ENCODE measurements at places on chromosomes 7 and 10.

GRCh38 chr10:20647756-20648155 lies 249.4 kb downstream of the NEBL start:
- H3K27me3 ChIP-seq: no peaks in the 10 kb centered on the region
- no peaks in the 10 kb centered on the region for H3K36me3 ChIP-seq
- H3K4me1 ChIP-seq: no peaks in the 10 kb centered on the region
- no peak overlapping the region for H3K4me3 ChIP-seq
- no peak overlapping the region for H3K27ac ChIP-seq

DNA sequence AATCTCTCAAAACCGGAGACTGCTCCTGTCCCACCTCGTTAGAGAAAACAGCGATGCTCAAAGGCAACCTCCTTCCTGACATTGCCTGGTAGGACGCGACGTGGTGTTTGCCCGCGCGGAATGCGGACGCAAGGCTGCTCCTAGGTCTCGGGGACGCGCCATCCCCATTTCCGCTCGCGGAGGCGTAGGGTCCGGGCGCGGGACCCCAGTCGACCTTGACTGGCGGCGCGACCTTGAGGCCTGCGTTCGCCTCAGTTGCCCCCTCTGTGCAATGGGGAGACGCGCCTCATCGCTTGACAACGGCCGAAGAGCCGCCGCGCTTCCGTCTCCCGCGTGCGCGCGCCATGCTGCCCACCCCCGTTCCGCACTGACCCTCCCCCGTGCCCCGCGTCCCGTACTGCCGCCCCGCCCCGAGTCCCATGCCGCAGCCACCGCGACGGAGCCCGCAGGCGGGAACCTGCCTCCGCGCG lies 412 bp upstream of the PPIA start:
- peak overlapping the region; percentile 85 for H3K4me3 ChIP-seq
- peaks cover 34% of the 10 kb centered on the region for H3K36me3 ChIP-seq
- peaks cover 14% of the 10 kb centered on the region for H3K4me1 ChIP-seq
- no peaks in the 10 kb centered on the region for H3K27me3 ChIP-seq

DNA sequence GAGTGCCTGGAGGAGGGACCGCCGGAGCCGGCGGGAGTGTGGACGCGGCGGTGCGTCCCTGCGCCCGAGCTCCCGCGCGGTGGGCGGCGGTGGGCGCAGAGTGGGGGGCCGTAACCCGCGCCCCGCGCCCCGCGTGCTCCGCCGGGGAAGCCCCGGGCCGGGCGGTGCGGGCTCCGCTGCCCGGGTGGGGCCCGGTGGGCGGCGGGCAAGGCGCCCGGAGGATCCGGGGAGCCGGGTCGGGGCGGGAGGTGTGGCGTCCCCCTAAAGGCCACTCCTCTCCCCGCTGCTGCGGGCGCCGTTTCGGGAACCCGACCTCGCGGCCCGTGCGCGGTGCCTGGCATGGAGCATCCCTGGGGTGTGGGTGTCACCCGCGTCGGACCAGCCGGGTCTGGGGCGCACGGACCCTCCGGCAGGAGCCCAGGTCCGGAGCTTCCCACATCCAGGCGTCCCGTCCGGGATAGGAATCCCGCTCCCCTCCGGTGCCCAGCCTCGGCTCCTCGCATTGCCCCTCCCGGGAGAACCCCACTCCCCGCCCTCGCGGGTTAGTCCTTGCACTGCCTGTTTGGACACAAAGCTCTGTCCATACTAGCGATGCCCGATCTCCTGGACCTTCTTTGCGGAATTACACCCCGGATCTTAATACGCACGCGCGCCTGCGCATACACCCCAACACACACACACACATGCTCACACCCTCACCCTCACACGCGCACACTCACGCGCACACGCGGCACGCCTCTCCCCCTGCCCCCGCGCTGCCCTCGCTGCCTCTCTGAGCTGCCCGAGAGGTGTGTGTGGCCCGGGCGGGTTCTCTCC lies 723 bp downstream of the MTURN start:
- H3K27me3 ChIP-seq: peaks cover 28% of the 10 kb centered on the region
- H3K27ac ChIP-seq: no peak overlapping the region
- H3K4me1 ChIP-seq: no peaks in the 10 kb centered on the region
- H3K36me3 ChIP-seq: no peaks in the 10 kb centered on the region
- peak overlapping the region; percentile 89 for H3K4me3 ChIP-seq

DNA sequence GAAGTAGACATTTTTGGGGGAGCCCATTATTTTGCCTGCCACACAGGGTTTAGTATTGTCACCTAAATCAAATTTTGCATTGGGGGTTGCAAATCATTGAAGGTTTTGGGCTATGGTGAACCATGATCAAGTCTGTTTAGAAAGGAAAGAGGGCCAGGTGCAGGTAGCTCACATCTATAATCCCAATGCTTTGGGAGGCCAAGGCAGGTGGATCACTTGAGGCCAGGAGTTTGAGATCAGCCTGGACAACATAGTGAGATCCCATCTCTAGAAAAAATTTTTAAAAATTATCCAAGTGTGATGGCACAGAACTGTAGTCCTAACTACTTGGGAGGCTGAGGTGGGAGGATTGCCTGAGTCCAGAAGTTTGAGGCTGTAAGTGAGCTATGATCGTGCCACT lies 31.2 kb downstream of the KAT6B start:
- no peak overlapping the region for H3K27ac ChIP-seq
- H3K4me3 ChIP-seq: no peak overlapping the region
- H3K27me3 ChIP-seq: no peaks in the 10 kb centered on the region
- DNase-seq: no peak
- H3K4me1 ChIP-seq: peaks cover 23% of the 10 kb centered on the region

DNA sequence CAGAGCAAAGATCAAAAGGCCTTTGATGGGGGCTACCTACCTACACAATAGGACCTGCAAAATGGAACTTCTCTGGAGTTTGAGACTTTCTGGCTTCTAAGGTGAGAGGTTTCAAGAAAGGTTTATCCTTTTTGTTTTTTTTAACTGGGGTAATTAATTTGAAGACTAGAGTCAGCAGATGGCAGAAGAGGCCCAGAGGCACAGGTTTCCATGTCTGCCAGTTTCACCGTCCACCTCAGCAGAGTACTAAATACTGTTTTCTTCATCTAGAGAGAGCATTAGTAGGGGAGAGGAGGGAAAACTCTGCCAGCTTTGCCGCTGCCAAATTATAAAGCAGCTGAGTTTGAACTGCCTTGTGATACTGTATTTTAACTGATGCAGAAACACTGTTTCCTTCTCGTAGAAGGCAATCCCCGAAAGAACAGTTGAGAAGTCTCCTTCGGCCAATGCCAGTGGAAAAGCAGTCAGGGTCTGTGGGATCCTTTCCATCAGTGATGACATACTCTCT lies 138.7 kb downstream of the SLC25A13 start:
- H3K36me3 ChIP-seq: no peaks in the 10 kb centered on the region
- no peak overlapping the region for H3K4me3 ChIP-seq
- peaks cover 24% of the 10 kb centered on the region for H3K4me1 ChIP-seq
- DNase-seq: no peak
- H3K27ac ChIP-seq: no peak overlapping the region

- no peak overlapping the region for H3K27ac ChIP-seq
- no peaks in the 10 kb centered on the region for H3K36me3 ChIP-seq
- no peak for DNase-seq
- no peak overlapping the region for H3K4me3 ChIP-seq
Measured at GRCh38 chr7:2908103-2908683, 64.1 kb upstream of the GNA12 start.

DNA sequence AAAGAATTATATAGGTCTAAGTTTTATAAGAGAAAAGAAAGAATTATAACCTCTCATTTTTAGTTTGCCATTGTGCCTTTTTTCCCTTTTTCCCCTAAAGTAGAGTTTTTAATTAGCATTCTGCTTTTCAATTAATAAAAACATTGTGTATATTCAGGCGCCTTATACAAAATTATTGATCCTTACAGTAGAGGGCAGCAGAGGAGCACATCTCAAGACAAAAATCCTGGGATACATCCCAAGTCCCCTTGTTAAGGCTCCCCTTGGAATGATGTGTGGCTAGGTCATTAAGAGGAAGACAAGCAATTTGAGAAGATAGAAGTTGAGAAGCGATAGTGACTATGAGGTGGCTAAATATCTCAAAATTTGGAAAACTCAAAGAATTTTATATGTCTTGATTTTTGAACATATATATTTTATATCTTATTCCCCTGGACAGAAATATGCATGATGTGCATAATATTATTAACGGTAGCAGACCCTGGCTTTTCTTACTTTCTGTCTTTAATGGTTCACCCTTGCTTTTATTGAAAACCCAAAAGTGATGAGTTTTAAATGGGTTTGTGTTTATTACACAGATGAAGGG lies 19.1 kb upstream of the TPK1 start:
- H3K4me1 ChIP-seq: peaks cover 8% of the 10 kb centered on the region
- no peak overlapping the region for H3K27ac ChIP-seq
- peak; percentile 78 for DNase-seq
- no peak overlapping the region for H3K4me3 ChIP-seq
- H3K27me3 ChIP-seq: no peaks in the 10 kb centered on the region
- H3K36me3 ChIP-seq: no peaks in the 10 kb centered on the region

- H3K4me3 ChIP-seq: no peak overlapping the region
- no peak overlapping the region for H3K27ac ChIP-seq
- DNase-seq: no peak
- H3K27me3 ChIP-seq: no peaks in the 10 kb centered on the region
- H3K36me3 ChIP-seq: no peaks in the 10 kb centered on the region
Measured at GRCh38 chr7:79837915-79838314, 296.7 kb upstream of the GNAI1 start.

DNA sequence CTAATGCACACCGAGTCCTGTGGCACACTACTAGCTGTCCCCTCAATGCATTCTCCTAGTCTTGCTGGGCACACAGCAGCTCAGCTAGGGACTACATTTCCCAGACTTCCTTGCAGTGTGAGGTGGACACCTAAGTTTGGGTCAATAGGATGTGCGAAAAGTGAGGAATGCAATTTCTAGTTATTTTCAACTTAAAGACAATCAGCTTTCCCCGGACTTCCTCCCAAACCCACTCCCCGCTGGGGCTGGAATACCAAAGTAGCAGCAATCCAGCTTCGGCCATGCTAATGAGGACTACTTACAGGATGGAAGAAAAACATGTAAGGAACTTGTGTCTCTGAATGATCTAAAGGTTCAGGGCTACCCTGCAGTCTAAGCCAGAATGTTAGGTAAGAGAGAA lies 286.4 kb upstream of the LRRN3 start:
- no peaks in the 10 kb centered on the region for H3K4me1 ChIP-seq
- peak; percentile 84 for DNase-seq
- H3K27ac ChIP-seq: no peak overlapping the region
- no peaks in the 10 kb centered on the region for H3K27me3 ChIP-seq
- H3K4me3 ChIP-seq: peak overlapping the region; percentile 22

GRCh38 chr7:44465490-44465889 lies 25.0 kb downstream of the NUDCD3 start:
- peaks cover 4% of the 10 kb centered on the region for H3K36me3 ChIP-seq
- no peak overlapping the region for H3K27ac ChIP-seq
- no peak for DNase-seq
- H3K4me1 ChIP-seq: no peaks in the 10 kb centered on the region
- no peaks in the 10 kb centered on the region for H3K27me3 ChIP-seq
- no peak overlapping the region for H3K4me3 ChIP-seq

- no peak overlapping the region for H3K27ac ChIP-seq
- H3K36me3 ChIP-seq: no peaks in the 10 kb centered on the region
- no peaks in the 10 kb centered on the region for H3K4me1 ChIP-seq
- no peak for DNase-seq
- H3K4me3 ChIP-seq: no peak overlapping the region
Measured at GRCh38 chr7:106480161-106480579, 180.8 kb downstream of the CCDC71L start.

DNA sequence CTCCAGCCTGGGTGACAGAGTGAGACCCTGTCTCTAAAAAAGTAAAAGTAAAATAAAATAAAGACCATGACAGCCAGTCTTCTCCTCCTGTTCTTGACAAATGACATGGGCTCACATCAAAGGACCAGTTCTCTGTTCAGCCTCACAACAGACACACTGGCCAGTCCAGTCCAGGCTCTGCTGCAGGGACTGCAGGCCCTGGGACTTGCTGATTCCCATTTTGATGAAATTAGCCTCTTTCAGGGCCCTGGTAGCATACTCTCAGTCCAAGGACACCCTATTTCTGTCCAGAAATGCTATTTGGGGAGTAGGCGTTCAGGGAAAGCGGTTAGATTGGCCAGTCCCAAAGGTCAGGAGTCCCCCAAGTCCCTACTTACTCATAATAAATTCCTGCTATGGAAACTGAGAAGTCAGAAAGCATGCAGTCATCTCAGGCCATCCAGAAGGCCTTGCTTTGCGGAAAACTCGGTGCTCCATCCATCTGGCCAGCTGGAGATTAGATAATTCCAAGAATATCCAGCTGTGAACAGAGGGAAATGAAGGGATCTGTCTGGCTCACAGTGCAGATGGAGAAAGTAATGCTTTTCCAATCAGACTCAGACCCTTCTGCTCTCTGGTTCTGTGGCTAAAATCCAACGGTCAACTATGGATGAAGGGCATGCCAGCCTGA lies 74.4 kb downstream of the RAB11FIP2 start:
- DNase-seq: no peak
- H3K27ac ChIP-seq: no peak overlapping the region
- H3K36me3 ChIP-seq: no peaks in the 10 kb centered on the region

DNA sequence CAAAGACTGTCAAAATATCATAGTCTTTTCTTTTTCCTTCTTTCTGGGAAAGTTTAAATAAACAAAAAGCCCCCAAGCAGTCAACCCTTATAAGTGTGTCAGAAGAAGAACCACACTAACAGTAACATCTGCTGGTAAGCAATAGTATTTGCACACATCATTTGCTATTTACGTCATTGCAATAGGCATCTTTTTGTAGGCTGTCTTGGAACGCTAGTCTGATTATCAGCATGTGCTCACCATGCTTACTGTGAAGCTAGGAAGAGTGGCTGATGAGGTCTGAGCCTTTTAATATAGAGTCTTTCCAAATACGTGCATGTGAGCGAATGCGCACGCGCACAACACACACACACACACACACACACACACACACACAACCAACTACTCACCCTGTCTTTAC lies 599.0 kb upstream of the TPK1 start:
- no peak for DNase-seq
- no peaks in the 10 kb centered on the region for H3K36me3 ChIP-seq
- H3K4me1 ChIP-seq: no peaks in the 10 kb centered on the region
- no peak overlapping the region for H3K27ac ChIP-seq

- no peaks in the 10 kb centered on the region for H3K27me3 ChIP-seq
- H3K27ac ChIP-seq: no peak overlapping the region
- no peak for DNase-seq
Measured at GRCh38 chr10:3196958-3197347, 24.4 kb upstream of the PITRM1 start.

DNA sequence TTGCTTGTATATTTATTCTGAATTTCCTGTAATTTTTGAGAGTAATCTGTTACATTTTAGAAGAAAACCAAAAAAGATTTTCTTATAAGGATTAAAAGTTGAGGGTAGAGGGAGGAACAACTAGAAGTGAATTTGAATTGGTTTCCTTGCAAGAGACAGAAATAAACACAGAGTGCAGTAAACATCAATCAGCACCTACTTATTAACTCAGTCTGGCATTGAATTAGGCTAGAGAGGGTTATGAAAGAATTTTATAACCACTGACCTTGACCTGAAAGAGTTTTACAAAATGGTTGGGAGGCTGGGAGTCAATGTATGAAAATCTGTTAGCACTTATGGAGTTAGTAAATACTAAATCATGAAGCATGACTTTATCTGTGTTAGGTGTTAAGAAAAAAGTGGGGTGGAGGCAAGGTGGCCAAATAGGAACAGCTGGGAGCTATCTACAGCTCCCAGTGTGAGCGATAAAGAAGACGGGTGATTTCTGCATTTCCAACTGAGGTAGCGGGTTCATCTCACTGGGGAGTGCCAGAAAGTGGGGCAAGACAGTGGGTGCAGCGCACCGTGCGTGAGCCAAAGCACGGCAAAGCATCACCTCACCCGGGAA lies 106.5 kb downstream of the PDE1C start:
- no peak overlapping the region for H3K27ac ChIP-seq
- no peaks in the 10 kb centered on the region for H3K4me1 ChIP-seq
- no peak overlapping the region for H3K4me3 ChIP-seq
